ENCODE measurements at places on chromosomes 3 and 15.

DNA sequence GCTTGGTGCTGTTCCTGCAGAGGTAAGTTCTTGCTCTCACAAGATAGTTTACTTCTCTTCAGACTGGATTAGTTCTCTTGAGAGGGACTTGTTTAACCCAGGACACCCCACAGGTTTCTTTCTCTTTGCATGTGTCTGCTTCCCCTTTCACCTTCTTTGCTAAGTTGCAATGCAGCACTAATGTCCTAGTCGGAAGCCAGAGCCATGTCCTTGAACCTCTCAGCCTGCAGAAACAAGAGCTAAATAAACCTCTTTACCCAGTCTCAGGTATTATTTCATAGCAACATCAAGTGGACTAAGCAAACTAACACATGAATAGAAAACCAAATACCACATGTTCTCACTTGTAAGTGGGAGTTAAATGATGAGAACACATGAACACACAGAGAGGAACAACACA is 915.2 kb downstream of the NSUN3 start:
- no peak for DNase-seq

- DNase-seq = peak; percentile 16
These were observed 156.8 kb upstream of the BCL6 start for GRCh38 chr3:187902041-187902471.

- DNase-seq = no peak
These were observed 104.7 kb downstream of the ZBTB20 start for GRCh38 chr3:115042351-115042750.

- no peak for DNase-seq
These were observed 37.6 kb downstream of the PIAS1 start for GRCh38 chr15:68091743-68092142.

DNA sequence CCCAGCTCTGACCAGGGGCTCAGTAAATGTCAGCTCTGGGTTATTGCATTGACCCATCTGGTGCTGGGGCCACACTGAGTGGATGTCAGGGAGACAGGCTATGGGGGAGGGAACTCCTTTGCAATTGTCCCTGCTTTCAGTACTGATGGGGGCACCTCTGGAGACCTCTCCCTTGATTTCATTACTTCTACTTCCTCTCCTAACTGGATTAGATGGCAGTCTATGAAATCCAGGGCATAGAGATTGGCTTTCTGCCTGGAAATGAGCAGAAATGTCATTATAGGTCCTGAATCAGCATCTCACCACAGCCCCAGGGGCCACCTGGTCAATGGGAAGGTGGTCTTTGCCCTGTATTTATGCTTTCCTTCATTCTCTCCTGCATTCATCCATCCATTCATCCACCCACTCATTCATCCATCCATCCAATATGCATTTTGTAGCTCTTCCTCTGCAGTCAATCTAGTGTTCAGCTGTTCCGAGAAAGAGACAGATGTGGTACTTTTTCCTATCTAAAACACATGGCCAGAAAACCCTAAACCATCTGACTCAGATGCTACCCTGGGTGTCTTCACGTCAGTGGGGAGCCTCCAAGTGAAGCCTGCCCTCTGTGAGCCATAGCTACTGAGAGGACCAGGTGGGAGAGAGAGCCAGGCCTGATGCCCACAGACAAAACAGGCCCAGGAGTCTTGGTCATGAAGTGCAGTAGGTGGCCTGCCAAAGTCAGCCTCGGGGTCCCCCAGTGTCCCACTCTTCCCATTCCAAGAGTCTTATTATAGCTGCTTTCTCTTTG is 57.1 kb downstream of the CCDC33 start:
- DNase-seq = no peak

DNA sequence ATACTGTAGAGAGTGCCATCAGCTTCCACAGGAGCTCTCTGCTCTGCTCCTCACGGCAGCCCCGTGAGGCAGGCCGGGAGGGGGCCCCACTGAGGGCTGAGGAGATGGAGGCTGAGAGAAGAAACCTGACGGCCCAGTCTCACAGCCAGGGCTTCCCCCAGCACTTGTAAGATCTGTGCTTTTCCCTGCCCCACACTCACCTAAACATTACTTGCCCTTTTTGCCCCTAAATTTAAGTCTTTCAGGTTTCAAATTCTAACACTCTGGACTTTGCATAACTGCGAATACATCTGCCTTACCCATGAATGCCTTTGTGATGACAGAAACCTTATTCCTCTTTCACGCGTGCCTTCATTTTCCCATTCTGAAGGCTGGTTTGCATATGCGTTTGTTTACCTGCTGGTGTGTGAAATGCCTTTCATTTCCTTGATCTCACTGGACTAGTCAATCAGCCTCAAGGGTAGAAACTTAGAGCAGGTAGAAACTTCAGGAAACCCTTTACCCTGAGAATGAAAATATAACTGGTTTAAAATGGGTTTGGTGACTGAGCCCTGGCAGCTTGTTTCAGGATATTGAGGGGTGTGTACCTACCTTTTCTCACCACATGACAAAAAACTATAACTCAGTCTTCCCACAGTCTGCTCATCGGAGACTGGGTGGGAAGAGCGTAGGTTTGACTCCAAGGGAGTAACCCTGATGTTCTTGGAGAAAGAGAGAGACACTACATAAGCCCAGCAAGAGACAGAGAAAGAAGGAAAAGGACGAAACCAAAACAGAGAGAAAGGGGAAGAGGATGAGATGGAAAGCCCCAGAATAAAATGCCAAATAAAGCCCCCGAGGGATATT is 20.1 kb downstream of the SLC12A8 start:
- peak; percentile 74 for DNase-seq

- no peak for DNase-seq
These were observed 15.5 kb downstream of the SLC25A26 start for GRCh38 chr3:66236281-66236680.

DNA sequence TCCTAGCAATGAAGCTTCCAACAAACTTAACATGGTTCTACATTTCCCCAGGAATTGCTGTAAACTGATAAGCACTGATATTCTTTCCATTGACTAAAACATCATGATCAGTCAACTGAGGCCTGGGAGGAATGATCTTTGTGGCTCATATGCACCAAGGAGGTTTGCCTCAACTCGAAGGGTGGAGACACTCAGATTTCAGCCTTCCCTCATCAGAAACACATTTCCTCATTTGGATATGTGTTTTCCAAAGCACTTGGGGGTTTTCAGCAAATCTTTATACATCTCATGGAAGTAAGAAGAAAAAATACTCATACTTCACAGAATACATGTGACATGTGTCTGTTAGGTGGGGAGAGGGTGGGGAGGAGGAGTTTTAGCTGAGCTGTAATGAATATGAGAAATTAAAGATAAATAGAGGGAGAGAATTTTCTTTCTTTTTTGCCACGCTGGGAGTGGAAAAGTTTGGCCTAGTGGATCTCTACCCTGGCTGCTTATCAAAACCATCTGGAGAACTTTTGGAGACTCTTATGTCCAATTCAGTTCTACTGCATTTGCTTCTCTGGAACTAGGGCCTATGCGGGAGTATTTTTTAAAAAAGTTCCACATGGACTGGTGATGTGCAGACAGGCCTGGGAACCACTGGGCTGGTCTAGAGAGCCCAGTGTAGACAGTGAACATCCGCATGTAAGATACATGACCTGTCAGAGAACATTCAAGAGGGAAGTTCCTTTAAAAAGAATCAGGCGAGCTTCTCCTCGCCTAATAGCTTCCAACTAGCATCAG is 301.0 kb upstream of the ICE2 start:
- no peak for DNase-seq

DNA sequence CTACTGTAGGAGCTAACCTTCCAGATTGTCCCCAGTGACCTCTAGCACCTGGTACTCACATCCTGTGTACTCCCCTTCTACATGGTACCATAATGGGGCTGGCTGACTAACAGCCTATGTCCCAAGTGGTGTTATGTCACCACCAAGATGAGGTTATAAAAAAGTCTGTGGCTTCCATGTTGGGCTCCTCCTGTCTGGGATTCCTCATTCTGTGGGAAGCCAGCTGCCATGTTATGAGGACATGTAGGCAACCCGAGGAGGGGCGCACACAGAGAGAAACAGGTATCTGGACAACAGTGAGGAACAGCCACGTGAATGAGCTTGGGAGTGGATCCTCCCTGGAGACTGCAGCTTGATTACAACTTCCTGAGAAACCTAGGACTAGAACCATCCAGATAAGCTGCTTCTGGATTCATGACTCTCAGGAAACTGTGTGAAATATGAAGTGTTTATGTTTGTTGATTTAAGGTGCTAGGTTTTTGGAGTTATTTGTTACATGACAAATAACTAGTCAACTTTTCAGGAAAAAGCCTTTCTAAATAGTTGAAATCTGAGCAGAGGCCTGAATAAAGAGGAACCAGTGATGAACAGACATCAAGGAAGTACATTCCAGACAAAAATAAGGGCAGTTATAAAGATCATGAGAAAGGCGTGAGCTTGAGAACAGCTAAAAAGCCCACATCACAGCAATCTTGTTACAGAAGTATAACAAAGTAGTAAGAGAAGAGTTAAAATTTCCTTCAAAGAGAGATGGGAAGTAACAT is 21.7 kb downstream of the GOLIM4 start:
- no peak for DNase-seq

- DNase-seq = peak; percentile 61
These were observed 1.3 kb downstream of the RHCG start for GRCh38 chr15:89494941-89495637.

- DNase-seq = no peak
These were observed 466 bp upstream of the HCN4 start for GRCh38 chr15:73369154-73369694.

DNA sequence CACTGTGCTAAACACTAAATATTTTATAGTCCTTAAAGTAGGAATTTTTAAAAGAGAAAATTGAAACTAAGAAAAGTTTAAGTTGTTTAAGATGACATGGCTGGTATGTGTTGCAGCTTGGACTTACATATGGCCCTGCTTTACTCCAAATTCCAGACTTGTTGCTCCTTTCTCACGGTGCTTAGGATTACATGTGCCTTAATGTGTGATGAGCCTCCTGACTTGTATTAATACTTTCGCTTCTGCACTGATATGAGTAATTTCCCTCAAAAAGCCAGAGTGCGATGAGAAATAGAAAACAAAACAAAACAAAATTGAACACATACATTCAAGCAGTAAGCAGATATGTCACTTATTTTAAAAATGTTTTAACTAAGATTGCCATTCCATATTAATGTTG is 250.2 kb downstream of the VGLL3 start:
- DNase-seq = no peak

- DNase-seq = no peak
These were observed 44.2 kb downstream of the GSK3B start for GRCh38 chr3:120049881-120050539.

DNA sequence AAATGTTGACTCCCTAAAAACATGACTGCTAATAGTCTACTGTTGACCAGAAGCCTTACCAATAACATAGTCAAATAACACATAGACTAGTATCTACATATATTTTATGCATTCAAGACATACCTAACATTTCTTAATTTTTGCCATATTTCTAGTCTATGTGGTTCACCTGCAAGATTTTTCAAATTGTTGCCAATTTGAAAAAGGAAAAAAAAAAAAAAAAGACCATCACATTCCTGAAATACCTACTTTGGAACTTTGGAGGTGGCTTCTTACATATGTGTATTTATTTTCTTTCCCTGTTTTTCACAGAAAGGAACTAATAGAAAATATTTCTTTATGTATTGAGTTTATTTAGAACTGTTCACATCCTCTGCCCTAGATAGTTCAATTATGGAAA is 13.4 kb upstream of the ATP13A3 start:
- no peak for DNase-seq

- peak; percentile 86 for DNase-seq
These were observed 12.1 kb downstream of the VPS18 start for GRCh38 chr15:40906091-40906990.

DNA sequence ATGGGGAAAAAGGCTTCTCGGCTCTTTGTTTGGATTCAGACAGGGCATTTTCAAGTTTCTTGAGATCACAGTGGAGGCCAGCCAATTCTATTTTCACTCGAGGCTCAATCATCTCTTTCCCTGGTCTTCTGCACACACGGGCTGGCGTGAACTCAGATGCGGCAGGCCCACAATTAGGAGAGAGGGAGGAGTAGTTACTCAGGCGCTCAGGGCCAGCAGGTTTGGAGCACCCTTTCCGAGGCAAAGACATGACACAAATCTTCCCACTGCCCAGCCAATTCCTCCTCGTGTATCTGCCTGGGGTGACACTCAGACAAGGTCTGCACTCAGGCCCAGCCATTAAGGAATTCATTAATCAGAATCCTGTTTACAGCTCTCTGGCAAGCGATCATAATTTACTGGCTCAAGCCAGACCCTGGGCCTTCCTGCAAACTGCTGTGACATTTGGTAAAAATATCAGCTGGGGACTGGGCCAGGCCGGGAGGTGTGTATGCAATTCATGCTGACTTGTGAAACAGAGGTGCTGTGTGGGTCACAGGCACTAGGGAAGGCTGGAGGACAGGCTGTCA is 68.1 kb upstream of the TLE3 start:
- DNase-seq = no peak

- no peak for DNase-seq
These were observed 58.7 kb downstream of the RPN1 start for GRCh38 chr3:128591738-128592426.

DNA sequence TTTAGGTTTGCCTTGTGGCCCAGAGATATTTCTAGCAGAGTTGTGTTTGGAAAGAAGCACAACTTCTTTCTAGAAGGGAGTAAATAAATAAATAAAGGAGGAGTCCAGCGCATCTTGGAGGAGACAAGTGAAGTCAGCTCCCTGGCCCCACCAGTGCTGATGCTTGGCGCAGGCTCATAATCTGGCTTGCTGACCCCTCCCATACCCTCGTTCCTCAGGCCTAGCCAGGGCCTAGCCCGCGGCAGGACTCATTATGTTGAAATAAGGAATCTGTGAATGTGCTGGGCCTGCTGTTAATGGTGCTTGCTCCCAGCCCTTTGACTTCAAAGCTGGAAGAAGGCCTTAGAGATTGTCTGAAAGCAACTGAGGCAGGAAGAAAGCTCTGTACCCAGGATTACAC is 3.1 kb downstream of the ZNF710 start:
- no peak for DNase-seq

GRCh38 chr3:67048067-67048714 is 50.1 kb downstream of the KBTBD8 start:
- peak; percentile 45 for DNase-seq

DNA sequence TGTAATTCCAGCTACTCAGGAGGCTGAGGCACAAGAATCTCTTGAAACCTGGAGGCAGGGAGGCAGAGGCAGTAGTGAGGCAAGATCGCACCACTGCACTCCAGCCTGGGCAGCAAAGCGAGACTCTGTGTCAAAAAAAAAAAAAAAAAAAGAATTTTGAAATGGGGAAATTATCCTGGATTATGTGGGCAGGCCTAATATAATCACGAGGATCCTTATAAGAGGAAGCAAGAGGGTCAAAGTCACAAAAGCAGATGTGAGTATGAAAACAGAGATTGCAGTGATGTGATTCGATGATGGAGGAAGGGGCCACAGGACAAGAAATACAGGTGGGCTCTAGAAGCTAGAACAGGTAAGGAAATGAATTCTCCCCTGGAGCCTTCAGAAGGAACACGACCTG is 159.6 kb downstream of the LEKR1 start:
- no peak for DNase-seq
